Ammon's horn (tissue), 1 donor: ENCODE measurements at places on chromosomes 1 and 21.

DNA sequence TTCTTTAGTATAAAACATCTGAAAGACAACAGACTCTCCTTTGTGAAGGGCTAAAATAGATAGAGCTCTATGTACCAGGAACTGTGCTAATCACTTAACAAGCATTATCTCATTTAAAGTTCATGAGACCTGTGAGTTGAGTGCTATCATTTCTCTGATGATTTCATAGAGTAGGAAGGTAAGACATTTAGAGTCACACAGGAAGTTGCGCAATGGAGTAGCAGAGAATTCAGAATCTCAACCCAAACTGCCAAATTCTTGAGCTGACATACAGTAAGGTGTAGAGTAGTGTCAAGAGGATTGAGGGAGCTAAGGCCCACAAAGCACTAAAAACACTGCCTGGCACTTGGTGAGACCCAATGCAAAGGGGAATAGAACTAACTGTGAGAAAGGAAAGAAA, 384.3 kb downstream of the NTNG1 start:
- no peak for DNase-seq

GRCh38 chr1:41328780-41329640, 32.2 kb upstream of the FOXO6 start:
- no peak for DNase-seq

- DNase-seq: peak; percentile 76
Observed at GRCh38 chr1:7070389-7071029, 285.3 kb downstream of the CAMTA1 start.

- DNase-seq: no peak
Observed at GRCh38 chr1:89540406-89540970, 15.9 kb downstream of the LRRC8B start.

- no peak for DNase-seq
Observed at GRCh38 chr1:95742591-95743089, 508.6 kb downstream of the RWDD3 start.

- DNase-seq: peak; percentile 40
Observed at GRCh38 chr1:59156526-59157199, 140.2 kb upstream of the FGGY start.

GRCh38 chr21:42508371-42508770, 5.3 kb upstream of the SLC37A1 start:
- DNase-seq: no peak

GRCh38 chr1:190491404-190491803, 13.7 kb upstream of the BRINP3 start:
- DNase-seq: no peak

DNA sequence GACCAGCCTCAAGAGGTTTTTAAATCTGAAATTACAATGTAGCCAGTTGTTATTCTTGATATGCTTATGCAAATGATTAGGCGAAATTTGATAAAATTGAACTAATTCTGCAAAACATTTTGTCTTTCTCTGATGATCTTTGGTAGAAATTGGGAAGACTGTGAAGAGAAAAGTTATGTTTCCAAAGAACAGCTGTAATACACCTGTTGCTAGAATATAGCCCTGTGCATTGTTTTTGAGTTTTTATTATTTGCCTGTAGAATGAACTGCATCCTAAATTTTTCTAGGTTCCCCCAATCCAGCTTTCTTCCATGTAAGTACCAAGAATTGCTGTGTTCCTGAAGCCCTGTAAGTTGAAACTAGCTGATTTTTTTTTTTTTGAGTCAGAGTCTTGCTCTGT, 81.5 kb upstream of the RHOU start:
- DNase-seq: no peak

DNA sequence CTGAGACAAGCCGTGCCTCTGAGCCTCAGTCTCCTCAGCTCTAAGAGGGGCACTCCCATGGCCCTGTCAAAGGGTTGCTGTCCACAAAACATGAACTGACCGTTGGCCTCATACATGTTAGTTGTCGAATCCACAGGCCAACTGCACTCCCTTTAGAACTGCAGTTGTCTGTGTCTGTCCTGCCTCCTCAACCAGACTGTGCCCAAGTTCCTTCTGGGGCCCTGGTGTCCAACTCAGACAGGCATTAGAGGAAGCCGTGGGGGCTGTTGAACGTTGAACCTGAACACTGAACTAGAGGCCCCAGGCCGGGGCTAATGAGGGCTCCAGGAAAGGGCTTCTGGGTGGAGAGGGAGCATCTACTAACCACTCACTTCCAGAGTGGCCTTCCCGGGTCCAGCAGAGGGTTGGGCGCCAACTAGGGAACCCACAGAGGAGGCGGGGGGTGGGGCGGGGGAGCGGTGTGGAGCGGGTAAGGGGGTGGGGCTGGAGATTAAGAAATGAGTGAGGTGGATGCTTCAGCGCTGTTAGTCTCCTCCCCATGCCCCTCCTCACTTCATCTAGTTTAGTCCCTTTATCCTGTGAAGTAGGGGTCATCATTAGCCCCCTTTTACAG, at the start of gene RAB42:
RAB42 (plus strand) TSS at position 558 of the 613 bp plus-strand sequence. CDS start 247 bp downstream, outside the sequence.
- no peak for DNase-seq

DNA sequence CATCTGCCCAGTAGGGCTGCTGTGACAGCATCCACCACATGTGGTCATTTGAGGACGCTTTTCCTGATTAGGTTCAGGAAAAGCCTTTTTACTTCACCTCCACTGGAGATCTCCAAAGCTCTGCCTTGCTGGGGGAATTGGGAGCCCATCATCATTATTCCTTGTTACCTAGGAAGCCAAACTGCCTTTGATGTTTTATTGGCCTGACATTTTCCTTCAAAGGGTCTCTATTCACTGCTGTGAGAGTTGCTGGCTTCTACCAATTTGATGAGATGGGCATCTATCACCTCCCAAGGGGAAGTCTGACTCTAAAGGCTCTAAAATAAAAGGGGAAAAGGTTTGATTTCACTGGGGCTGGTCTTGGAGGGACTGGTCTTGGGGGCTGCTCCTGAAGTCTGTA, 678.6 kb downstream of the PTPRU start:
- no peak for DNase-seq

DNA sequence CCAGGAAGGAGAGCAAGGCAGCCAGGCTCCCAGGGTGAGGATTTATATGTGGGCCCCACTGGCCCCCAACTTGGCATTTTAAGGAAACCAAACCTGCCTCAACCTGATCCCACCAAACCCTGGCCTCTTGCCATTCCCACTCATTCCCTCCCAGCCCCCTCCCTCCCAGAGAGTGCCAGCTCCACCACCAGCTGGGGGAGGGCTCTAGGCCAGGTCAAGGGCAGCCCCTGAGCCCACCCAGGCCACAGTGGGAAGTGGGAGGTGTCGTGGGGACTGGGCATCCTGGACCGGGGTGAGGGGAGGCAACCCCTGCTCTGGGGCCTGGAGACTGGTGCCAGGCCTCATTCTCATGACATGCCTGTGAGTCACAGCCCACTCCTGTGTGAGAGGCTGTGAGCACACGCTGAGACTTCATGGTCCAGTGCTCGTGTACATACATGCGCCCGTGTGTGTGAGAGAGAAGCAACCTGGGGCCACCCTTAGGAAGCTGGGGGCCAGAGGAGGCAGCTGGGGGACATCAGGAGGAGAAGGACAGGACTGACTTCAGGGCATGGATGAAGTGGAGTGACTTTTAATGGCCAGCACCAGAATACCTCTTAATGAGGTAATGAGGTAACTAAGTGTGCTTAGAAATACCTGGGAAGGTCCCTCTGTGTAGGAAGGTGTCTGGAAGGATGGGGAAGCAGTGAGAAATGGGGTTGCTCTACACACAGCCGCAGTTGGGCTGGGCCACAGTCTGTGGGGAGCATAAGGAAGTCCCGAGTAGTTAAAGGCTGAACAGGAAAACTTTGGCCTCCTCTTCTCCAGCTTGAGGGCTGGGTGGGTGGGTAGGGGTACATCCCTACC, at the start of gene S100A2:
S100A2 (minus strand) TSS at position 316 of the 846 bp plus-strand sequence. CDS start 1,967 bp downstream, outside the sequence.
- DNase-seq: no peak

GRCh38 chr1:119805247-119805646, 6.0 kb downstream of the REG4 start:
- no peak for DNase-seq

GRCh38 chr1:78146205-78146771, 100.5 kb downstream of the GIPC2 start:
- no peak for DNase-seq

GRCh38 chr1:58874342-58874741, 90.5 kb upstream of the JUN start:
- DNase-seq: no peak

DNA sequence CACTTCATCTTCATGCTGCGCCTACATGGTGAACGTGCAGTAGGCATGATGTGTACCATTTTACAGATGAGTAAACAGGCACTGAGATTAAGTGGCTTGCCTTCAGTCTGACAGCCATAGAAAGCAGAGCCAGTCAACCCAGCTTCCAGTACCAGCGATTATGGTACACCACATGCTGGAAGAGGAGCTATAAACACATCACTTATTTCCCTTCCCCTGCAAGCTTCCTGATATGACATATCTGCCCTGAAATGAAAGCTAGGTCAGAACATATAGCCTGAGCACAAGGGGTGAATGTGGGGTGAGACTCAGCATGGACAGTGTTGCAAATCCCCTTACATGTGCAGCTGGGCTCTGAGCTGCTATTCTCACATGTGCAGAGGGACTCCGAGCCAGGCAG, 33.8 kb upstream of the IL20 start:
- no peak for DNase-seq
